LHCN-M2 (cell line): ENCODE measurements at places on chromosomes 1 and 21. TPM values are rescaled to one million over a fixed set of nuclear protein-coding genes. Genes with fewer than 3 reads are reported as not detected.
A peak's percentile ranks its signal among the peaks of the same experiment; 100 is the strongest.

GRCh38 chr1:107934578-107934977, 30.4 kb downstream of the VAV3 start:
- DNase-seq: peak; percentile 36

DNA sequence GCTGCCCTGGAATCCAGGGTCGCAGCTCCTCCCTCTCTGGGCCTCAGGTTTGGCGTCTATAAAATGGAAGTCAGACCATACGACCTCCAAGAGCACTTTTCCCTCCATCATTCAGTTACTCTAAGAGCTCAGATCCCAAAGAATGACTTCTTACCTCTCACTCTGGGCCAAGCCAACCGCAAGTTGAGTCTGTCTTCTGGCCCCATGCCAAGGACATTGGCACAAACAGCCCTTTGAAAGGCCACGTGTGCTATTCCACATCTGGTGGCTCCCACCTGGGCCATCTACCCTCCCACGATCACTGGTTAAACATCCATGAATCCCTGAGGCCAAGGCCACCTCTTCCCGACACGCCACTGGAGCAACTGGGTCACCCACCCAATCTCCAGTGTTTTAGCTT, 12.4 kb downstream of the SLC2A7 start:
- DNase-seq: peak; percentile 3

- DNase-seq: no peak
Measured at GRCh38 chr1:80367058-80367457, 1360.5 kb upstream of the ADGRL4 start.

PRR9 gene
- not detected in 2 replicates for total RNA-seq

TSPAN1 gene
- 2.6 and 2.7 TPM in 2 replicates for total RNA-seq

TSEN15 gene
- 59.8 and 85.3 TPM in 2 replicates for total RNA-seq

DNA sequence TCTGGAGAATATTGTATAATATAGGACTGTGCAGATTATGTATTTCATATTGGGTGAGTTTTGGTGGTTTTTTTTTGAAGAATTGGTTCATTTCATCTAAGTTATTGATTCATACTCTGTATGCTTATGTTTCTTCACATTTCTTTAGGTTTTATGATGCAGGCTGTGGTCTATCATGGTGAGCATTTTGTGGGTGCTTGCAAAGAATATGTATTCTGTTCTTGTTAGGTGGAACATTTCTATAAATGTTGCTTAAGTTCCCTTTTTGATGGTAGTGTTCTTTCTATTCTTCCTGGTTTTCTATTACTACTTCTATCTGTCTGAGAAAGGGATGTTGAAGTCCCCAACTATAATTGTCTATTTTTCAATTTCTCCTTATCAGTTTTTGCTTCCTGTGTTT, 42.6 kb downstream of the PKN2 start:
- no peak for DNase-seq
